ENCODE measurements at places on chromosomes 4 and X.
A peak's percentile ranks its signal among the peaks of the same experiment; 100 is the strongest.

GRCh38 chr4:66351761-66352160 is 681.5 kb upstream of the EPHA5 start:
- DNase-seq: no peak

DNA sequence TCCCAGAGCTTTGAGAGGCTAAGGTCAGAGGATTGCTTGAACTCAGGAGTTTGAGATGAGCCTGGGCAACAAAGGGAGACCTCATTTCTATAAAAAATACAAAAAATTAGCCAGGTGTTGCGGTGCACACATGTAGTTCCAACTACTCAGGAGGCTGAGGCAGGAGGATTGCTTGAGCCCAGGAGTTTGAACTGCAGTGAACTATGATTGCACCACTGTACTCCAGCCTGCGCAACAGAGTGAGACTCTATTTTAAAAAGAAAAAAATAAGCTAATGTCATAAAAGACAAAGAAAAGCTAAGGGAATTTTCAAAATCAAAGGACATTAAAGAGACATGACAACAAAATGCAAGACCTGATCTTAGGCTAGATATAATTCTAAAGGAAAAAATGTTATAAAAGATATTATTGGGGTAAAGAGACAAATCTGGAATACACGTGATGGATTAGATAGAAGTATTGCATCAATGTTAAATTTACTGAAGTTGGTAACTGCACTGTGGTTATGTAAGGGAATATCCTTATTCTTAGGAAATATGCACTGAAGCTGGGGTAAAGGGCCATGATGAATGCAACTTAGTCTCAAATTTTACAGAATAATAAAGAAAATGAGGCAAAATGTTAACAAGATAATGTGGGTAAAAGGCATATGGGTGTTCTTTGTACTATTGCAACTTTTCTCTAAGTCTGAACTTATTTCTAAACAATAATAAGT is 75.2 kb downstream of the SPRY1 start:
- no peak for DNase-seq

- DNase-seq: no peak
Measured at GRCh38 chr4:53590187-53590586, 1.1 kb downstream of the LNX1 start.

DNA sequence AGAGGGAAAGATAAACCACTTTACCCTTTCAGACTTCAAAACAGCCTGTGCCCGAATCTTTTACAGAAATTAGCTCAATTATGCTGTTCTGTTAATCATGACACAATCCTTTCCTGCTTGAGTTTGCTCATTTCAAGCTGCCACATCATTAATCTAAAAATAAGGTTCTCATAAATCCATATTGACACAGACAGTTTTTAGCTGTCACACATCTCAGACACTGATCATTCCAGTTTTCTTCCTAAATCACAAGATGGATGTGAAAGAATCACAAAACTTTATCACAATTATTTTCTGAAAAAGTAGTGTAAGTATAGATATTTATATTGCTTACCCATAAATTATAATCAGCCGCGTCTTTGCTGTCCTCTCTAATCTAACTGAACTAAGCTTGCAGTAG is 27.9 kb upstream of the AMELX start:
- DNase-seq: no peak

DNA sequence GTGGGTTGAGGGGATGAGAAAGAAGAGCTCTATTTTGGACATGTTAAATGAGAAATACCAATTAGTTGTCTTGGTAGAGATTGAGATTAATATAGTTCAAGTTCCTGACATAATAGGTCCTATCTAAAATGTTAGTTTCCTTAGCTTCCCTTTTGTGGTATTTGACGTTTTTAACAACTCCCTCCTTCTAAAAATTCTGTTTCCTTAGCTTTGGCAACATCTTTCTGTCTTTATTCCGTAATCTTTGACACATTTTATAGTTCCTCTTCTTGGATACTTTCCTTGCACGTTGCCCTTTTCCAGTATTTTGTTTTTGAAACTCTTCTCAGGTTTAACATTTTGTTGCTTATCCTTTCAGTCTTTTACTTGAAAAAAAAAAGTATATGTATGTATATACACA is 36.9 kb downstream of the LAMTOR3 start:
- DNase-seq: no peak

DNA sequence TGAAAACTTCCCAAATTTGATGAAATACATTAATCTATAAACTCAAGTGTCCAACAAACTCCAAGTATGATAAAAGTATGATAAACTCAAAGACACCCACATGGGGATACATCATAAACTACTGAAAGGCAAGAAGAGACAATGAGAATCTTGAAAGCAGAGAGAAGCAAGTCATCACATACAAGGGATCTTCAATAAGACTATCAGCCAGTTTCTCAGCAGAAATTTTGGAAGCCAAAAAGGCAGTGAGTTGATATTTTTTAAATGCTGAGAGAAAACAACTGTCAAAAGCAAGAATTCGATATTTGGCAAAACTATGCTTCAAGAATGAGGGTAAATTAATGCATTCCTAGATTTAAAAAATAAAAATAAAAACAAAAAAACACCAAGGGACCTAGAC is 16.5 kb downstream of the PDCL2 start:
- DNase-seq: no peak

- no peak for DNase-seq
Measured at GRCh38 chr4:25842229-25842845, 20.5 kb downstream of the SEL1L3 start.

GRCh38 chrX:103640401-103641155 is 11.8 kb downstream of the TCEAL1 start:
- peak; percentile 10 for DNase-seq

DNA sequence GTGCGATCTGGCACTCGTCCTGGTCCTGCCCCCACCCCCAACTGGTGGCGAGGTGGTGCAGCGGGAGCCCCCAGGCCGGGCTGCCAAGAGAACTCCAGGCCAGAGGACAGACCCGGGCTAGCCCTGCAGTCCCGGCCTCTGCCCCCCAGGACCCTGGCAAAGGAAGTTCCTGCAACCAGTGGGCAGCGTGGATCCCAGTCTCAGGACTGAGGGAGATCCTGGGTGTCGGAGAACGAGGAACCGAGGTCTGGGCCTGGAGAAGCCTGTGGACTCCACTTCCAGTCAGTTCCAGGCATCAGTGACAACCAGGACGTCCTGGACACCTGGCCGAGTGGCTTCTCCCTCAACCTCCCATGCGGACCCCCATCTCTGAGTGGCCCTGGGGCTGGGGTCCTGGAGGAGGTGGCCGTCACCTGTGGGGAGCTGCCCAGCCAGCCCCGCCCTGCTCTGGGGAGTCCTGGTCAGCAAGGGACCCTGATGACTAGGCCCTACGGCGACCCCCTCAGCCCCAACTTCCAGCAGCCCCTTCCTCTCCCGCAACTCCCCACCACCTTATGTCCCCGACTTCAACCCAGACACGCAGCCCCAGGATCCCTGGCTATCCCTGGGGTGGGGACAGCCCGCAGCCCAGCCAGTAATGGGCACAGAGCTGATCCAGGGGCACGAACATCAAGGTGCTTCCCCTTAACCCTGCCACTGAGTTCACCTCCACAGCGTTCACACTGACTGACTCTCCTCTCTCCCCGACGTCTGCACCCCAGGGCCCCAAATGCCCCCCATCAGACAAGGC is 53.7 kb upstream of the NKX1-1 start:
- DNase-seq: no peak

- DNase-seq: no peak
Measured at GRCh38 chrX:70552130-70552704, 107.6 kb downstream of the DLG3 start.

DNA sequence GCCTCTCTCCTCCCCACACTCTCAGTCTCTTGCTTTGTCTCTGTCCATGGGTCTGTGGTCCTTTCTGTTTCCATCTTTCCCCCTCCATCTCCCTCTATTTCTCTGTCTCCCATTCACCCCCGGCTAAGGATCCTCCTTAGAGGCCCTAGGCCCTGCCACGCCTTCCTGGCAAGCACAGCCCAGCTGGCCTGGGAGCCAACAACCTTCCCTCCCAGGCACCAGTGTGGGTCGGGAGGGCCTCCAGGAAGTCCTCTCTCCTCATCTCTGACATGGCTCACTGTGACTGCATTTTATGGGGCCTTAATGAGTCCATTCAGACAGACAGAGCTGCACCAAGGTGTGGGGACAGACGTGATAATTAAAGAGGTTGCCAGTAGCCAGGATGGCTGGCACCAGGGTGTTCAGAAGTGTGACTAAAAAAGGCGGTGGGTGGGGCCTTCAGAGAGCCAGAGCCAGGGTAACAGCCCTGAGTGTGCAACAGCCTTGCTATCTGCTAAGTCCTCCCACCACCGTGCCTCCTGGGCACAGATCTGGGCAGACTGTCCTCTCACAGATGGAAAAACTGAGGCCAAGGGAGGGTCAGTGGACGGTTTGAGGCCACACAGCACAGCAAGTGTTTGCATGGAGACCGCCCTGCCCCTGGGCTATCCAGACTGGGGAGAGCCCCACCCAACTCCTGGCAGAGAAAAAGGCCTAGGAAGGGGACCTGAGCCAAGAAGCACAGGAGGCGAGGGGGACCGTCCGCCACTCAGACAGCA is 31.5 kb downstream of the BLOC1S4 start:
- no peak for DNase-seq

DNA sequence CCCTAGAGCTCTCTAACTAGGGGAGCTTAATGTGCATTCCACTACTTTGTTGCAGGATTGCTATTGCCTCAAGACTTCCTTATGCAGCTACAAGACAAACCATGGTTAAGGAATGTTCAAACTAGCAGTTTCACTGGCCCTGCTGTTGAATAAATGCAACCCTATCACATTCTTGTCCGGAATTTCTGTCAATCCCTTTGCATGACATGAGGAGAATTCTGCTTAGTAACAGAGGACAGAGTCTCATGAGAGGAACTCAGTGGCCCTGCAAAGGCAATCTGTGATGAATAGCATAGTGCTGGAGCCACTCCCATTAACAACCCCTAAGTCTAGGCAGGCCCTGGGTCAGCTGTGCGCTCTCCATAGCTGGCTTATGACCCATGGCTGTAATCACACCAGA is 30.7 kb upstream of the SGMS2 start:
- no peak for DNase-seq

DNA sequence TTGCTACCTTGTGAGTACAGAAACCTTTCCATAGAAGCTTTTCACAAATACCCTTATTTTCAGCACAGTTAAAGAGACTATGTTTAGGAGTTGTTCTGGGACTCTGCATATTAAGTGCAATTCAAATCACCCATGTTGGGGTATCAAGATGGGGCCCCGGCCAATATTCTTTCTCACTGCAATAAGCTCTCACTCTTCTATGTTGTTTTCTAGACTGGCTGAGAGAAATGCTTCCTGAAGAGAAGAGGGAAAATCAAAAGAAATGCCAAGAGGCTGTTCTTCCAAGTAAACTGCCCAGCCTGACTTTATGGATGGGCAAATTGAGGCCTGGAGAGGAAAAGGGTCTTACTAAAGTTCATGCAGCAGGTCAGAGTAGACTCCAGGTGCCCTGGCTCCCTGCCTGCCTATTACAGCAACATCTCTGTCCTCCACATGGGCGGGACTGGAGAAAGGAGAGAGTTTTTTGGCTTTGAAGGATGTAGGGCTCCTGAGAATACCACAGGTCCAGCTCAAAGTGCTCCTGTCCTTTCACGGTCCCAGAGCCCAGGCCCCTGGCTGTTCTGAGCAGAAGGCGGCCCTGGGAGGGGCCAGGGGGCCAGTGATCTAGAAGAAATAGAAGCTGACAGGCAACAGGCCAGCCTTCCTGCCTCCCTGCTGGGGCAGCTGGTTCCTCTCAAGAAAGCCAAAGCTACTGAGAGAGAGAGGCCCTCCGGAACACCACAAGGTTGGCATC is 745 bp upstream of the IQSEC2 start:
- no peak for DNase-seq

DNA sequence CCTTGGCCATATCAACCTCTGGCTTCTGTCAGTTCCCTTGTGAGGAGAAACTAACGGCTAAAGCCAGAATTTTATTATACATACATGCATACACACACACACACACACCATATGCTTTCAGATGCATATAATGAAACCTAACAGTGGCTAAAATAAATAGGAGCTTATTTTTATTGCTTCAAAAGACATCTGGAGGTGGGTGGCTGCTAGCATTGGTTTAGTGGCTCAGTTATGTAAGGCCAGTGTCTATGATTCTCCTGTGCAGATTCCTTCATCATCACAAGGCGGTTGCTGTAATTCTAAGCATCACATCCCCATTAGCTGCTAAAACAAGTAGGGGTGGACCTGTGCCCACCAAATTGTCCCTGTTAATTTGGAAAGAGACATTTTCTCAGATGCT is 110.8 kb downstream of the MAPK10 start:
- no peak for DNase-seq

DNA sequence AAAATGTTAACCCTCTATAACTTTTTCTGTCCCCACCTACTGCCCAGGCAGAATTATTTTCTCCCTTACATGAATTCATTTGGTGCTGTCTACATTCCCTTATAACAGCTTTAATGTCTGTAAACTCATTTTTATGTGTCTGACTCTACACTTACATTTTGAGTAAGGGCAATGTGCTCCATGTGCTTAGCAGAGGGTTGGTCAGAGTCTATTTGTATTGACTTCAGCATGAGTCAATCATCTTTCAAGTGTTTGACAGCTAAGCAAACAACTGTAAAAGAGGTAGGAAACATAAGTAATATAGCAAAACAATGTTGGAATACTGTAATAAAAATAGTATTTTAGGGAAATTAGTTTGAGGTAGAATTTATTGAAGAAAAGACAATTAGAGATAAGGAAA is 6.3 kb downstream of the IL15 start:
- peak; percentile 11 for DNase-seq

DNA sequence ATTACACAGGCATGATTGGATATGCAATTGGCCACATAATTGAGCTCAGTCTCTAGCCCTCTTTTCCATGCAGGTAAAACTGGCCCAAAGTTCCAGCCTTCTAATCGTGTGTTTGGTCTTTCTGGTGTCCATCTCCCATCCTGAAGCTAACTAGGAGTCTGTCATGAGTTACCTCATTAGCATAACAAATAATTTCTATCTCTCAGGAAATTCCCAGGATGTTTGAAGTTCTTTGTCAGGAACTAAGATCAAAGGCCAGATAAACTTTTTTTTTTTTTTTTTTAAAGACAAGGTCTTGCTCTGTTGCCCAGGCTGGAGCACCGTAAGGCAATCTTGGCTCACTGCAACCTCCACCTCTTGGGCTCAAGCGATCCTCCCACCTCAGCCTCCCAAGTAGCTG is 15.8 kb downstream of the ATXN3L start:
- DNase-seq: no peak

- DNase-seq: peak; percentile 43
Measured at GRCh38 chr4:138158746-138159297, 83.3 kb downstream of the SLC7A11 start.

Measured in endothelial cell of umbilical vein (primary cell).